GM10248 (cell line): ENCODE measurements at places on chromosomes 13 and 19.
A peak's percentile ranks its signal among the peaks of the same experiment; 100 is the strongest.

GRCh38 chr19:23509686-23510450 is 114.6 kb upstream of the ZNF91 start:
- no peak for DNase-seq

- no peak for DNase-seq
Observed at GRCh38 chr13:47594833-47595232, 406.2 kb downstream of the SUCLA2 start.

GRCh38 chr13:48542581-48543341 is 9.9 kb upstream of the RCBTB2 start:
- no peak for DNase-seq

DNA sequence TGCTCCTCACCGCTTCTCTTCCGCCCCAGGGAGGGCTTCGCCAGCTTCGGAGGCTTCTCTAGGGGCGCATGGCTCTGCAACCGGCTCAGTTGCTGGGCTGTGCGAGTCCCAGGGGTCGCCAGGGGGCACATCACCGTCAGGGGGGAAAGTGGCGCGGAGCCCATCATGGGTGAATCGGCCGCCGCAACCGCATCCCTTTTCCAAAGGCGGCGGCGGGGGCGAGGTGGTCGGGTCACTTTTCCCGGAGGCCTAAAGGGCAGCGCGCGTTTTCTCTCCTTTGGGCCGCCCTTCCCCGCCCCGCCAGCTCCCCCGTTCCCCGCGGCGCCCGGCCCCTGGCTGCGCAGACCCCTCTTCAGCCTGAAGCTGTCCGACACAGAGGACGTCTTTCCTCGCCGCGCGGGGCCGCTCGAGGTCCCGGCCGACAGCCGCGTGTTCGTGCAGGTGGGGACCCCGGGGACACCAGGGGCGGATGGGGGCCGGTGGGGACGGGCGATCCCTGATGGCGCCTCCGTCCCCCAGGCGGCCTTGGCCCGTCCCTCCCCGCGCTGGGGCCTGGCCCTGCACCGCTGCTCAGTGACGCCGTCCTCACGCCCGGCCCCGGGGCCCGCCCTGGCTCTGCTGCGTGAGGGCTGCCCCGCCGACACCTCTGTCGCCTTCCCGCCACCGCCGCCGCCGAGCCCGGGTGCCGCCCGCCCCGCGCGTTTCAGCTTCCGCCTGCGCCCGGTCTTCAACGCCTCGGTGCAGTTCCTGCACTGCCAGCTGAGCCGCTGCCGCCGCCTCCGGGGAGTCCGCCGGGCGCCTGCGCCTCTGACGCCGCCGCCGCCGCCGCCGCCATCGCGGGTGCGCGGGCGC is 1.7 kb downstream of the TGFBR3L start:
- DNase-seq, result no peak

GRCh38 chr13:43008596-43008995 is 14.8 kb upstream of the DNAJC15 start:
- DNase-seq, result no peak

- no peak for DNase-seq
Observed at GRCh38 chr13:112362021-112362420, 14.1 kb upstream of the SPACA7 start.

GRCh38 chr13:42369071-42369797 is 97.3 kb downstream of the AKAP11 start:
- DNase-seq, result no peak

GRCh38 chr19:41218615-41219507 is at the start of gene AXL:
AXL (plus strand) TSS chr19:41219223; CDS start chr19:41219393, 170 bp downstream.
- no peak for DNase-seq

- no peak for DNase-seq
Observed at GRCh38 chr13:80824229-80824628, 483.3 kb upstream of the SPRY2 start.

- DNase-seq, result no peak
Observed at GRCh38 chr13:52707375-52707774, 32.2 kb downstream of the CNMD start.

DNA sequence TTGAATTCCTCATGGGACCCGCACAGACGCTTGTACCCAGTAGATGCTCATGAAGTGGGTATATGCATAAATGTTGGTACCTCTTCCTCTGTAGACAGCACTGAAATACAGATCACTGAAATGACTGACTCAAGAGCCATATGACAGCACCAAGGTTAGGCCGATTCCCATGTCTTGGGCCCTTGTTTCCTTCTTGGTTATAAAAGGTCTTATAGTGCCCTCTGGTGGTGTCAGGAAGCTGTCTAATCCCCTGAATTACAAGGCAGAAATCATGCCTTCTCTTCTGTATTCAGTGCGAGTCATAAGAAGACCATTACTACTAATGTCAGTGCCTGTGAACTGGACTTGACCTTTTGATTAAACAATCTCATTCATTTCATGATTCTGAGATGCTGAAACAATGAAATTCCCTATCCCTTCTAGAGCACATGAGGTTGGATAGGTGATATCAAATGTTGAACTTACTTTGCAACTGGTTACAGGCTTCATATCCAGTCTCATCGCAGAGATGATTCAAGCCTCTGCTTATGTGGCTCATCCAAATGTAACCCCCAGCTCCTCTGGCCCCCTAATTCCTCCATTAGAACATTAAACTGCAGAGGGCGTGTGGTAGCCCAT is 59.7 kb downstream of the SPATA13 start:
- DNase-seq, result peak; percentile 60

- no peak for DNase-seq
Observed at GRCh38 chr19:3146677-3147100, 10.9 kb downstream of the GNA15 start.
